Activated CD8-positive, alpha-beta T cell treated with anti-CD3 and anti-CD28 coated beads for 36 hours (primary cell): ENCODE measurements at places on chromosomes 12 and 14. TPM values are rescaled to one million over a fixed set of nuclear protein-coding genes. Genes with fewer than 3 reads are reported as not detected.

KRT3 gene
- total RNA-seq, result not detected

FOXG1 gene
- not detected for total RNA-seq

DNA sequence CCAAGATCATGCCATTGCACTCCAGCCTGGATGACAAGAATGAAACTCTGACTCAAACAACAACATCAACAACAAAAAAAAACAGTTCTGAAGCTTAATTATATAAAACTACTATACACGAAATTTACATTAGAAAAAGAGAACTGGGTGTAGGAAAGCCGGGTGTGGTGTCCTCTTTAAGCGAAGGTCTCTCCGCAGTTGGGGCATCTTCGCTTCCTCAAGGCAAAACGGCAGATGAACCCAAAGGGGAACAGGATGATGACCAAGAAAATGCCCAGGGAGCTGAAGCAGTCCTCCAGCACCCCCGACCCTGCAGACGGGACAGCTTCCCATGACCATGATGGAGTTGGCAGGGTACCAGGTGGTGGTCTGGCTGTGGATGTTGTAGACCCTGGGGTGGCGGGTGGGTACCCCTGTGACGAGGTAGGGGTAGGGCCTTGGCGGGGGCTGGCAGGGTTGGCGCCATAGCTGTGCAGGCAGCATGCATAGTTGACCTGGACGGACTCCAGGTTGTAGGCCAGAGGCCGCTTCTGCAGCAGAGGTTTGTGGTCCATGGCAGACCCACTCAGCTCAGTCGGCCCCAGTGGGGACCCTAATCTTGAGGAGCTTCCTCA is 18.2 kb upstream of the BCAT1 start:
- H3K27me3 ChIP-seq, result no peaks in the 10 kb centered on the region
- DNase-seq, result no peak
- H3K27ac ChIP-seq, result no peak overlapping the region
- H3K4me3 ChIP-seq, result no peak overlapping the region

HOXC12 gene
- total RNA-seq, result not detected

SYT10 gene
- total RNA-seq, result not detected

DAO gene
- total RNA-seq, result not detected

- no peaks in the 10 kb centered on the region for H3K27me3 ChIP-seq
- H3K27ac ChIP-seq, result no peak overlapping the region
- H3K4me3 ChIP-seq, result no peak overlapping the region
Measured at GRCh38 chr12:50665170-50665569, 98.7 kb upstream of the ATF1 start.

VIPAS39 gene
- 13.9 TPM for total RNA-seq

- DNase-seq, result no peak
- no peak overlapping the region for H3K27ac ChIP-seq
- no peaks in the 10 kb centered on the region for H3K4me1 ChIP-seq
- H3K36me3 ChIP-seq, result no peaks in the 10 kb centered on the region
- no peaks in the 10 kb centered on the region for H3K27me3 ChIP-seq
Measured at GRCh38 chr14:54275997-54276725, 120.6 kb upstream of the CDKN3 start.

- no peaks in the 10 kb centered on the region for H3K27me3 ChIP-seq
- DNase-seq, result no peak
- H3K27ac ChIP-seq, result no peak overlapping the region
Measured at GRCh38 chr12:92951006-92951405, 21.9 kb upstream of the EEA1 start.

VRTN gene
- not detected for total RNA-seq

DNA sequence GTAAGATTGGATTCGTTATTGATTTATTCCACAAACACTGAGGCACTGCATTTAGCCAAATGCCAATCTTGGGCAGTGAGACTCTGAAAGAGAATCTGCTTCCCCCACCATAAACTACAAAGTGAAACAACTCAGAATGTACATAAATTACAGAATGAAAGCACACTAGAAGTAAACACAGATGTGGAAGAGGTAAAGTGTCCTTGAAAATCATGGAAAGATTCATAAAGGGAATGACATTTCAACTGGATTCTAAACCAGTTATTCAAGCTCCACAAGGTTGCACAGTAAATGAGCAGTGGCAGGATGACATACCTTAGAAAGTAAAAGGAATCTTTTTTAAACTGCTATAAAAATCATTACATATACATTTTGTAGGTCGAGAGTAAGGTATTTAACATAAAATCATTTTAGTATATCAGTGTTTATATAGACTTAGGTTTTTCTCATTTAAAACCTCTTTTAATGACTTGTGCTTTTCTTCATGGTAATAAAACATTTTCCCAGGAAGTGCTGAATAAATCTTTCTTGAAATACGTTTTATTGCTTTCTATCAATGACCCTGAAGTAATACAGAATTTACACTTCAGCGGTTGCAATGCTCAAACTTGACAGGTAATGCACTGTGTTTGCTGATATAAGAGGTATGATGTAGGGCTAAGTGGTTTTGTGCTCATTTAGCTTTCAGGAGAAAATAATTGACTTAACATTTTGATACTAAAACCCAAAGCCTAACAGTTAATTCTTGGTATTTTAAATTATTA is 270.6 kb downstream of the NAV3 start:
- no peaks in the 10 kb centered on the region for H3K27me3 ChIP-seq
- H3K4me3 ChIP-seq, result no peak overlapping the region
- DNase-seq, result no peak
- H3K27ac ChIP-seq, result no peak overlapping the region

DNA sequence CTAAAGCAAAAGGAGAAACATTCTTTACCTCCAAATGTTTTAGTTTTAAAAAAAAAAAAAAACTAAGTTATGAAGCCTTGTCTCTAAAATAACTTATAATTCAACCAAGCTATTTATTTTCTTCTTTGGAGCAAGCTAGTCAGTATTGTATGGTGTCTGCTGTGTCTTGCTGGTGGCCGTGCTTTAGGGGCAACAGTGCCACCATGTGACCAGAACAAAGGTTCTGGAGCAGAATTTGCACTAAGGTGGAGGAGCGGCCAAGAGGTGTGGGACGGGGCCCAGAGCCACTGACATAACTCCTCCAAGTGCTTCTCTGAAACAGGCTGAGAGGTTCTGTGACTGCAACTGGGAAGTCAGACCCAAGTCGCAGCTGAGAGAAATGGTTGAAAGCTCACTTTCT is 4.5 kb downstream of the FICD start:
- H3K4me1 ChIP-seq, result peaks cover 15% of the 10 kb centered on the region
- H3K36me3 ChIP-seq, result peaks cover 39% of the 10 kb centered on the region
- DNase-seq, result no peak
- peak overlapping the region; percentile 38 for H3K27ac ChIP-seq
- no peaks in the 10 kb centered on the region for H3K27me3 ChIP-seq
- no peak overlapping the region for H3K4me3 ChIP-seq

- peaks cover 24% of the 10 kb centered on the region for H3K36me3 ChIP-seq
- peak; percentile 13 for DNase-seq
- H3K27ac ChIP-seq, result peak overlapping the region; percentile 89
- H3K4me3 ChIP-seq, result no peak overlapping the region
- H3K27me3 ChIP-seq, result no peaks in the 10 kb centered on the region
Measured at GRCh38 chr12:47121146-47121545, 41.4 kb upstream of the AMIGO2 start.

- H3K4me3 ChIP-seq, result no peak overlapping the region
- no peak overlapping the region for H3K27ac ChIP-seq
- DNase-seq, result no peak
- H3K36me3 ChIP-seq, result peaks cover 2% of the 10 kb centered on the region
- peaks cover 43% of the 10 kb centered on the region for H3K4me1 ChIP-seq
Measured at GRCh38 chr14:52023518-52023917, 34.2 kb downstream of the RTRAF start.

- DNase-seq, result no peak
- peaks cover 14% of the 10 kb centered on the region for H3K4me1 ChIP-seq
- H3K4me3 ChIP-seq, result no peak overlapping the region
- H3K27me3 ChIP-seq, result no peaks in the 10 kb centered on the region
- H3K36me3 ChIP-seq, result peaks cover 26% of the 10 kb centered on the region
Measured at GRCh38 chr12:49645146-49646039, 22.0 kb downstream of the PRPF40B start.

DNA sequence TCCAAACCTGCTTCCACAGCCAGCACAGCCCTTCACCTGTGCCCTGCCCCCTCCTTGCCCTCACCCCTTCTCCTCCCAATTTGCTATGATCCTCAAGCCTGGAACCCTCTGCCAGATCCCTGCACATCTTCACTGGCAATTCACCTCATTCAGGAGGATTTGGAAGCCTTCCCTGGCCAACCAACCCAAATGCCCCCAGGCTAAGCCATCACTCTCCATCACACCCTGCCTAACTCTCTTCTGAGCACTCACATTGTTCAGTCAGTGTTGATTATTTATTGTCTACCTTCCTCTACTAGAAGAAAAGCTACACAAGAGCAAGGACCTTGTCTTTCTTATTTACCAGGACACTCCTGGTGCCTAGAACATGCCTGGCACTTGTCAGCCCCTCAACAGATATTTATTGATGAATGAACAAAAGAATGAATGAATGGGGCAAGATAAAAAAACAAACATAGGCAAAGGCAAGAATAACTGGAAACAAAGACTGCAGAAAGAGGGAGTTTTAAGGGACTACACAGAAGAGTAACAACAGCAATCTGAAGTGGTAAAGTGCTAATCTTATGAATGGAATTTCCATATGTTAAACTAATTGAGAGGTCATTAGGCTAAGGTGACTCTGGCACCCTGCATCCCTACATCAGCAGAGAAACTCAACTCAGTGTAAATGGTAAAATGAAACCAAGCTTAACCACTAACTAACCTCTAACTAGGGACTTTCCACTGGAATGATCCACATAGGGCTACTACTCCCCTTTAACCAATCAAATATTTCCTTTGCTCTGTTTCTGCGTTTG is 33.4 kb downstream of the TMTC1 start:
- no peak overlapping the region for H3K27ac ChIP-seq
- no peaks in the 10 kb centered on the region for H3K4me1 ChIP-seq
- no peak for DNase-seq
- no peaks in the 10 kb centered on the region for H3K36me3 ChIP-seq
- peaks cover 5% of the 10 kb centered on the region for H3K27me3 ChIP-seq

DNA sequence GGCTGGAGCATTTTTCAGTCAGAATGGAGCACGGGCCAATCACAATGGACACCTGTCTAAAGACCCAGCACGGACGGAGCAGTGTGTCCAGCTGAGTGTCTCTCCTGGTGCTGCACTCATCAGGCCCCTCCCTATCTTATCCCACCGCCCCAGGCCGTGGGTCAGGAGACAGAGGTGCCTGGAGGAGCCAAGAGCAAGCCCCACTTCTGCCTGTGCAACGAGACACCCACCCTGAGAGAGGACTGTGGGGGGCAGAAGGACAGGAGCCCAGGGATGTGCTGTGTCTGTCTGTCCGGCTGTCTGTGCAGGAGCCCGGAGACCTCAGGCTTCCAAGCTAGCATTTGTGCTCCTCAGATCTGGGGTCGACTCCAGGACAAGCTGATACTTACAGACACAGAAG is 69.6 kb upstream of the SFSWAP start:
- H3K27ac ChIP-seq, result no peak overlapping the region
- no peak overlapping the region for H3K4me3 ChIP-seq
- no peak for DNase-seq
- H3K36me3 ChIP-seq, result no peaks in the 10 kb centered on the region
- H3K4me1 ChIP-seq, result no peaks in the 10 kb centered on the region

DNA sequence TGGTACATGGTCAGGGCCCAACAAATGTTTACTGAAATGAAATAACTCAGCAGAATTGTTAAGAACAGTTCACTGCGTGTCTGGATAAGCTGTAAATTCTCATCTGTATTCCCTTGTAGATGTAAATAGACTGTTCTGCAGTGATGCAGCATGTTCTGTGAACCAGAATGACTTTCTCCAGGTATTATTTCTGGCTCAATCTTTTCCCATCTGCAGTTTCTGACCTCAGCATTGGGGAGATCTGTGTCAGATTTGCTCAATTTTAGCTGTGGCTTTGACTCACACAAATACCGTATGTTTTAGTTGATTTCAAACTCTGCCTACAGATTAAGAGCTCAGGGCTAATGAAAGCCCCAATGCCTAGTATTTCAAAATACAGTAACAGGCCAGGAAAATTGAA is 49.2 kb upstream of the DICER1 start:
- no peak for DNase-seq
- peaks cover 2% of the 10 kb centered on the region for H3K36me3 ChIP-seq
- no peaks in the 10 kb centered on the region for H3K4me1 ChIP-seq
- H3K27me3 ChIP-seq, result no peaks in the 10 kb centered on the region

TOMM20L gene
- not detected for total RNA-seq

USP44 gene
- total RNA-seq, result 15.2 TPM
